ENCODE measurements at places on chromosomes 16 and 17.

DNA sequence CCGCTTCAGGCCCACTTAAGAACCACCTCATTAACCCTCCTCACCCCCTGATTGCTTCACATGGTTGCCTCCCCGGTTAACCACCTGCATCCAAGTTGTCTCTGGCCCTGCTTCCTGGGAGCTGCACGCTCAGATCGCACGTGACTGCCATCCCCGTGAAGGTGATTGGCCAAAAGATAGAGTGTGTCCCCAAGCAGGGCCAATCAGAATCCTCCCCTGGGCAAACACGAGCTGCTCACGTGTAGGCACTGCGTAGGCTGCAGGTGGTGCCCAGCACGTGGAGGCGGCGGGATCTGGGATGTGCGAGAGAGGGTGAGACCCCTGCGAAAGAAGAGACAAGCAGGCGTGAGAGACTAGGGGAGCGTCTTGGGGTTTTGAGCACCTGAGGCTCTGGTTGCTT, 111.8 kb upstream of the CRHR1 start:
- no peak for DNase-seq

DNA sequence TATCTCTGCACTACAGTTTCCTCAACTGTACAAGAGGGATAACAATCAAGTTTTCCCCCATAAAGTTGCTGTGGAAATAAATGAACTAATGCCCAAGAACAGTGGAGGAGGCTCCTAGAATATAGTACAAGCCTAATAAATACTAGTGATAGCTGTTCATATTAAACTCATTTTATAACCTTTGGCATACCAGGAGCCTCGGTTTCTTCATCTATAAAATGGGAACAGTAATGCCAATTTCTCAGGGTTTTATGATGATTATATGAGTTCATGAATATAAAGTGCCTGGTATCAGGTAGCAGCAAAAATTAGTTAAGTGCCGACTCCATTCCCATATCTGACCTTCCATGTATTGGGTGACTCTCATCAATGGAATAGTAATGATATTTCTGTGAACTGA, 311.1 kb upstream of the MAF start:
- DNase-seq = no peak

DNA sequence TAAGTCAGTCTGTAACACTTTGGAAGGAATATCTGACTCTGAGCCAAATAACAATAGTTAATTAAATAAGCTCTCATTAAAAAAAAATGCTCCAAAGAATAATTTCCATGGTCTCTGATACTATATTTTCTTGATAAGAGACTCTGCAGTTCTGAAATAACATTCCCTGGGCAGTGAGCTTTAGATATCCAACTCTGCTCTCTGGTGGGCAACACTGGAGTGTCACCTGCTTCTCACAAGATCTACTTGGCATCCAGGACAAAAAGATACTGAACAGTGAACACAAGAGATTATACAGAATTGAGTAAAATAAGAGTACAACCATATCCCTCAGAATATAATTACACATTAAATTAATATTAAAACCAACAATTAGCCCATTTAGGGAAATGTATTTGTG, 13.7 kb downstream of the BLMH start:
- DNase-seq = peak; percentile 62

DNA sequence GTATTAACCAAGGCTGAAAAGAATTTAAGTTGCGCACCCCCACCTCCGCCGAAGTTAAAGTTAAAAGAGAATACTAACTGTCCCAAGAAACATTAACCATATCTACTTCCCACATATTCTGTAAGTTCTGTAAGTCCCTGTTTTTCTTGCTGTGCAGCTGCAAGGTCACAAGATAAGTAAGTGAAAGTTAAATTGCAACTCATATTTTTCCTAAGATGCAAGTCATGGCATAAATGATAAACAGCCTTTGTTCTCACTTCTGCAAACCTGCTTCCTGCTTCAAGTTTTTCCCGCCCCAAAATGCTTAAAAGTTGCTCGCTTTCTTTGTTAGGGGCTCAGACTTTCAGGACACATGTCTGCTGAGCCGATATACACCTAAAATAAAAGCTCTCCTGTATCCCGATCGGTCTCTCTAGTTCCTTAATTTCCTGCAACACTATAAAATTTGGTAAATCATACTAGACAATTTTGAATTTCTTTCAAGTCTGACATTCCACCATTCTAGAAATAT, 32.6 kb upstream of the ABCA9 start:
- no peak for DNase-seq

DNA sequence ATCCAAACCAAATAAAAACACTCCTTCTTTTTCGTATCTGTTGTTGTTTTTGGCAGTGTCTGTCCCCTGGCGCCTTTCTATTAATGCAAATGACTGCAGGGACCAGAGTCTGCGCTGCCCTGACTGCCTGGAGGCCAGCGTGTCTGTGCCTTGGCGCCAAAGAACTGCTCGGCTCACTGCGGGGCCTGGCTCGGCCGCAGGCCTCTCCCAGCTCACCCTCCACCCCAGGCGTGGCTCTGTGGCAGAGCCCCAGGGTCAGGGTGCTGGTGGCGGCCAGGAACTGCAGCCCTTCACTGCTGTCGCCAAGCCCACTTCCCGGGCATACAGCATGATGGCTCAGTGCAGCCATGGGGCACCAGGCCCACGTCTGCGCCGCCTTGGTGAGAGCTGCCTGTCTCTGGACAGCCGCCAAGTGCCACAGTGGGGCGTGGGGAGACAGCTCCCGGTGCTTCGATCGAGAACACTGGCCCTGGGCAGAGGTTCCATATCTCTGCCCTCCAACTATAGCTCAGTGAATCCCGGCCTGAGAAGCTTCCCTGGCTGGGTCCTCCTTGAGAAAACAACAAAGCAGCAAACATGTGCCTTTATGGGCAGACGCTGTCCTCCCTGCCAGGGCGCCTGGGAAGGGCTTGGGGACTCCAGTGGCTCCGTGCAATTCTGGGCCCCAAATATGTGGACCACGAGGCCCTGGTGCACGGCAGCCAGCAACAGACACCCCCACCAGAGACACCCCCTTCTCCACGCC, 11.1 kb downstream of the CANT1 start:
- no peak for DNase-seq

DNA sequence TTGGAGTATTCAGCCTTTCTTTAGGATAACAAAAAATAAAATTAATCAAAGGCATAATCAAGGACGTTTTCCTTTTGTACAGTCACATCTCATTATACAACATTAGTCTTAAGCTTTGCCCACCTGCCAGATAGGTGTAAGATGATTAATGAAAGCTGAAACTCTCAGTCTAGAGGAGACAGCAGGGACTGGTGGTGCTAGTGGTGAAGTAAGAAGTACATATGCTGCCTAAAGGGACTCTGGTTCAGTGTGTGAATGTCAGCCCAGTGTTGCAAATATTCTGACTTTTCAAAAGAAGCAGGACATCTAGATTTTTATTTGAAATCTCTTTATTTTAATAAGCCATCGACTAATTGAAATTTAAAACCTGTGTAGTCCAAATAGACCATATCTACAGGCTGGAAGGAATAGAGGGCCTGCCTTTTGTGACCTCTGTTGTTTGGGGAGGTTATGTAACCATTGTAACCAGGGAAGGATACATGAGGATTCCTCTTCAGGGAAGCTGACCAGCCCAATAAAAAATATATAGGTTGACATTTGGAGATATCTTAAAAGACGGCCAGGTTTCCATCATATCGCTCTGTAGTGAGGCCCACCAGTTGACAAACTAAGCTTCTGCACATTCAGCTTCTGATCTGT, 54.1 kb downstream of the FTO start:
- DNase-seq = no peak

- no peak for DNase-seq
Observed at GRCh38 chr17:19411631-19412030, 599 bp downstream of the RNF112 start.

DNA sequence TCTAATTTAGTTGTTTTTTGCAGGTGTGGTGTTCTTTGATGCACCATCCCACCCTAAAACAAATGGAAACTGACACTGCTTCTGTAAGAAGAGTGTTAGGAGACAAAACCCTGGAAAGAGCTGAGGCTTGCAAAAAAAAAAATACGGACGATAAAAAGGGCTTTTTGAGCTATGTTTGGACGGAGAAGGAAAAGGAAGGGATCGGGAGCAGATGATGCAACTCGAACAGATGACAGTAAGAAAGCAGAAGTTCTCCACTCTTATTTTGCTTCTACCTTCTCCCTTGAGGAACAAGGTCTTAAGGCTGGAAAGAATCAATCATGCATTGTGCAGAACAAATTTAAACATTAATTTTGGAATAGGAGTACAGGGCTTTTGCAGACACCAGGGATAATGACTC, 136.7 kb downstream of the MAF start:
- DNase-seq = no peak

GRCh38 chr17:82062076-82062983, 3.3 kb downstream of the DUS1L start:
- DNase-seq = no peak

DNA sequence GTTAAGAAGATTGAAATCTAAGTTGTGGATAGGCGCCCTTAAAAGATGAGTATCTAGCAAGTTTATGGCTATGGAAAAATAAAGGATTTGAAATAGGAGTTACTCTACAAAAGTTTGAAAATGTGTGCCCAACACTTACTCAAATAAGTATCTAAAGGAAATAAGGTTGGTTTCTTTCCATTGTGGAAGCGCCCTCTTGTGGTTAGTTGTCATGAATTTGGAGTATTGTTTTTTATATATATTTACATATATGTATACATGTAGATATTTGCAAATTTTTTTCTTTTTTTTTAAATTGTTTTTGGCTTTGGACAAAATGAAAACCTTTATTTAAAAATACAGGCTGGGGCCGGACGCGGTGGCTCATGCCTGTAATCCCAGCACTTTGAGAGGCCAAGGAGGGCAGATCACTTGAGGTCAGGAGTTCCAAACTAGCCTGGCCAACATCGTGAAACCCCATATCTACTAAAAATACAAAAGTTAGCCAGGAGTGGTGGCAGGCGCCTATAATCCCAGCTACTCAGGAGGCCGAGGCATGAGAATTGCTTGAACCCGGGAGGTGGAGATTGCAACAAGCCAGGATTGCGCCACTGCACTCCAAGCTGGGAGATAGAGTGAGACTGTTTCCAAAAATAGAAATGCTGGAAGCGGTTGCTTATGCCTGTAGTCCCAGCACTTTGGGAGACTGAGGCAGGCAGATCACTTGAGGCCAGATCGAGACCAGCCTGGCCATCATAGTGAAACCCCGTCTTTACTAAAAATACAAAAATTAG, 24.0 kb upstream of the VPS4A start:
- DNase-seq = peak; percentile 60

GRCh38 chr16:23232806-23233205, 50.3 kb downstream of the SCNN1G start:
- DNase-seq = no peak

DNA sequence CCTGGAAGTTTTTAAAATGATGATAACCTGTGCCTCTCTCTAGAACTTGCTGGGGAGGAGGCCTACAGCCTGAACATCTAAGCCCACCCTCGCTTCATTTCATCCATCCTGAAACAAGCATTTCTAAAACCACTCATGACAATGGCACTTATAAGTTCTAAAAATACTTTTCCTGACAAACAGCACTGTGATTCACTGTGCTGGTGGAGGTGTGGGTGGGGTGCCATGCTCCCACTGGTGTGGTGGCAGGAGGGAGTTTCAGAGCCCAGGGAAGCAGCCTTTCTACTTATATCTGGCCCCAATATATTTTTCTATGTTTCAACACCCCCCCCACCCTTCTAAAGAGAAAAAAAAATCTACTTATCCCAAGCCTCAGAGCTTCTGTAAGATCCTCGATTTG, 52.6 kb downstream of the RAB11FIP4 start:
- no peak for DNase-seq

- no peak for DNase-seq
Observed at GRCh38 chr17:63024716-63025115, 58.7 kb downstream of the TANC2 start.

- DNase-seq = peak; percentile 41
Observed at GRCh38 chr17:34254651-34255380, at the start of gene CCL2. TSS of gene CCL2 (plus strand) at chr17:34255285. CDS start at chr17:34255350, 65 bp downstream.

- no peak for DNase-seq
Observed at GRCh38 chr17:53176629-53177028, 646.1 kb upstream of the KIF2B start.

GRCh38 chr17:80457236-80457856, 19.1 kb downstream of the NPTX1 start:
- peak; percentile 87 for DNase-seq

- DNase-seq = peak; percentile 82
Observed at GRCh38 chr17:51166198-51166986, at the start of gene NME2. TSS of gene NME2 (plus strand) at chr17:51166411. CDS start at chr17:51166831, 420 bp downstream.

- peak; percentile 83 for DNase-seq
Observed at GRCh38 chr17:32253117-32253611, 12.5 kb upstream of the RHBDL3 start.

DNA sequence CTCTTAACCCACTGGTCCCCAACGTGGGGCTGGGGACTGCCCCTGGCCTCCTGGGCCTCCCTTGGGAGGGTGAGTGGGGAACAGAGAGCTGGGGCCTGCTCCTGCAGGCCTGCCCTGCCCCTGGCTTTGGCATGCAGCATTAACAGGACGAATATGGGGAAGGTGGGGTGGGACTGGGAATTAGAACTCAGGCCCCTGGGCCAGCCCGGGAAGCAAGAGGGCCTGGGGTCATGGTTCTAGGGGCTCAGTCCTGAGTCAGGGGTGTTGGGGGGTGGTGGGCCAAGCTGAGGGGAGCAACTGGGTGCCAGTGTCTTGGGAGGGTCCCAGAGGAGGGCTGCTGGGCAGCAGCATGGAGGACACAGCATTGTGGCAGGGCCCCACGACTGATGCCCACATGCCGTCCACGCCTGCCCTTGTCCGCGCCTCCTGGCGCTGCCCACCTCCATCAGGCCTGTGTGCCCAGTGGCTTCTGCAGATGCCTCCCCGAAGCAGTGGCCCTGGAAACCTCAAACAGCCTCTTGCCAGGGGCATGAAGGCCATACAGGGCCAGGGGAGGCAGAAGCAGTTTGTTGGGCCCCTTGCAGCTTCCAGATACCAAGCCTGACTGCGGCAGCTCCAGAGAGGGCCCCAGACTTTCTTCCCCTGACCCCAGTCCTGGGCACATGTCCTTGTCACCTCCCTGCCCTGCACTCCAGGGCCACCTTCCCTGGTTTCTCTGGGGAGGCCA, 4.8 kb downstream of the MAP2K3 start:
- DNase-seq = no peak

GRCh38 chr17:74491626-74492025, 25.2 kb downstream of the CD300A start:
- DNase-seq = peak; percentile 87

DNA sequence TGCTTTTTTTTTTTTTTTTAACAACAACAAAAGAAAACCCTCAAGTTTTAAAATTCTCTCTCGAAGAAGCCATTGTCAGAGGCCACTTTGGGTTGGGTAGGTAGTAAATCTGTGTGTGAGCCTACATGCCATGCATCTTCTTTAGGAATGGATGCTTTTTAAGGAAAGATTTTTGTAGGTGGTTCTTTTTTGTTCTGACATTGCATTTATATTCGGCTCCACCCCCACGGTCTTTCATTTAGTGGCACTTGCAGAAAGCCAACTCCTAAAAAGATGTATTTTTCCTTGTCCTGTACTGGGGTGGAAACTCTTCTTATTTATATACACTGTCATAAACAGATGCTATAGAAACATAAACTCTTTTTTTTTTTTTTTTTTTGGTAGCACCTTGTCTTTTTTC, 35.1 kb downstream of the KCNJ2 start:
- no peak for DNase-seq

DNA sequence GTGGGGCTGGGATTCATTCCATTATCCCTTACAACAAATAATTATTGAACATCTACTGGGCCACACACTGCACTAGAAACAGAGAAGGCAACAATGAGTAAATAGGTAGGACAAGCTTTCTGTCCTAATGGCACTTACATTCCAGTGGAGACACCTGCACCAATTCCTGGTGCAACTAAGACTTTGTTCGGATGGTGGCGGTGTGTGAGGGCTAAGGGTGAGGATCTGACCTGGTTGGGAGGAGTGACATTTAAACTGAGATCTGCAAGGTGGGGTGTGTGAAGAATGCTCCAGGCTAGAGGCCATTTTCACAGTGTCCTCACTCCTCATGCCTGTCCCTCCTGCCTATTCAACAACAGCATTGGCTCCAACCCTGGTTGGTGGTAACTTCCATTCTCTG, 510.0 kb downstream of the XYLT1 start:
- DNase-seq = no peak

Measured in AML-193 (cell line).